GM18507 (cell line): ENCODE measurements at places on chromosomes 13 and 19.

GRCh38 chr13:113209336-113209758 is at the start of gene CUL4A:
TSS of gene CUL4A (plus strand) at chr13:113209613. CDS start at chr13:113209628, 15 bp downstream.
- peak; percentile 29 for DNase-seq

- DNase-seq = no peak
Measured at GRCh38 chr19:53978975-53979801, 12.2 kb upstream of the CACNG6 start.

DNA sequence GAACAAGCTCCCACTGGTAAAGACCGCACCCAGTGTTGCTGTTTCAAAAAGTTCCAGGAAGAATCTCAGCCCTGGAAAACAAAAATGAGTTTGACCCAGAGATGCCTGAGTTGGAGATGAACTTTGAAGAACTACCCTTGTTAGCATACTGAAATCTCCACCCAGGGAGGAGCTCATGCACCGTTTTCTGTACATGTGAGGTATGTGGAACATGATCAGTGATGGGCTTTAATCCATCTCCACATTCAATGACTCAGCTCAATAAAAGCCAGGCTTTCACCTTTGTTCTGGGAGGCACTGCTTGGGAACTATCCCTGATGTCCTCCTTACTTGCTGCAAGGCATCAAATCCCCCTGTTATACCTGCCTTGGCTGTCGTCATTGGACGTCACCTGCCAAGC is 279.9 kb downstream of the UQCRFS1 start:
- no peak for DNase-seq

- DNase-seq = peak; percentile 30
Measured at GRCh38 chr13:43804461-43805070, 17.8 kb upstream of the ENOX1 start.

- DNase-seq = no peak
Measured at GRCh38 chr19:23286477-23286876, 36.3 kb upstream of the ZNF724 start.

DNA sequence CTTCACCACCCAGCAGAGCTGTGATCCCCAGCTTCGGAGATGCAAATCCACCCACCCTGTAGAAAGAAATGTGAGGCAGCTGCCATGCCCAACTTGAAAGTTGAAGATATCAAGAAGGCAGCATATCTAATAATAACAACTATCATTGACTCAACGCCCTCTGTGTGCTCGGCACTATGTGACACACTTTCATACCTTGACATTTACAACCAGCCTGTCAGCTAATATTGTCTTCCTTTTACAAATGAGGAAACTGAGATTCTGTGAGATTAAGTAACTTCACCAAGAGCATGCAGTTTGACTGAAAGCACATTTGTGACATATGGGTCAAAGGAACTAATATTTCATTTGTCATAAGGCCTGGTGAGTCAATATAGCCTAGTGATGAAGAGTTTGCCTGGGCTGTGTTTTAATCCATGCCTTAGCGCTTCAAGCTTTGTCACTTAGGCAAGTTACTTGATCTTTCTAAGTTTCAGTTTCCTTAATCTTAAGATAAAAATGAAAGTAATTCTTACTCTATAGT is 137.0 kb downstream of the FLT1 start:
- no peak for DNase-seq

DNA sequence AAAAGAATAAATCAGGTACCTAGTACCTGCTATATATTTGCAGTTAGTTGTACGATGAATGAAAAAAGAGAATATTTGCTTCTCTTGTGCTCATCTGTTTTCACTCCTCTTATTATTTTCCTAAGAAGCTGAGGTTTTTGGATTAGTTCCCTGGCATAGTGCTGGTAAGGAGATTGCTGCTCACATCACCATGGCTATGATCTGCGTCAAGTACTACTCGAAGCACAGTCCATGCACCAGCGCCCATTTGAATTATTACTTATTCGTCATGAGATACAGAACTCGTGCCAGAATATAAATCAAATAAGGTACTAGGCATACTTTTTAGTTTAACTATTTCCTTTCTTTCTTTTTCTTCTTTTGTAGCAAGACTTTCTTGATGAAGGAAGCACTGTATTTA is 7.1 kb downstream of the SERTM1 start:
- DNase-seq = no peak

DNA sequence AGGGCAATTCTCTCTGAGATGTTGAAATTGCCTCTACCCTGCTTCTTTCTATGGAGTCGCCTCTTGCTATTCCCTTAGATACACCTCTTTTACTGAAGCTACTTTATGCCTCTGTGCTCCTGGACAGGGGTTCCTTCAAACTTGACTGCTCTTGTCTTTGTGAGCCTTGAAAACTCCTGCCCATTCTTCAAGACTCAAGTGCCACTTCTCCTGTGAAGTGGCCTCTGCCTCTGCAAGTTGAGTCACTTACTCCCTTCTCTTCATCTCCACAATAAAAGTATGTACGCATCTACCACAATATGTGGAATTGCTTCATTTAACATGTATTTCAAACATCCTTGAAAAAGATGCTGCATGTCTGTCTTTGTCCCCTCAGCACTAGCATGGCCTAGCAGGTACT is 66.0 kb upstream of the TPP2 start:
- DNase-seq = no peak

GRCh38 chr19:2135474-2136402 is 15.6 kb downstream of the AP3D1 start:
- no peak for DNase-seq

DNA sequence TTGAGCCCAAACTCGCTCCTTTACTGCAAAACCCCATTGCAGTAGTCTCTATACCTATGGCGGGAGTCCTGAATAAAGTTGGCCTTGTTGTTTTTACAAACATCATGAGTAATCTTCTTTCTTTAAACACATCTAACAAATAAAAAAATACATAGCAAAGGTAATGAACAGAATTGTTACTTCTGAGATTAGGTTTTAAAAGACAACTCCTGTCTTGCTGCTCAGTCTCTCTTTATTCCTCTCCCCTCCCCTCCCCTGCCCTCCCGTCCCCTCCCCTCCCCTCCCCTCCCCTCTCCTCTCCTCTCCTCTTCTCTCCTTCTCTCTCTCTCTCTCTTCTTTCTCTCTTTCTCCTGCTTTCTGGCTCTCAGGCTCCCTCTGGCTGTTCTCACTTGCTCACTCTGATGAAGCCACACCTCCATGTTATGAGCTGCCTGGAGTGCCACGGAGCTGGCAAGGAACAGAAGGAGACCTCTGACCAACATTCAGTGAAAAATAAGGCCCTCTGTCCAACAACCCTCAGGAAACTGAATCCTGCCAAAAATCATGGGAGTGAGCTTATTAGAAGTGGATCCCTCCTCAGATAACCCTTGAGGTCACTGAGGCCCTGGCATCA is 300.7 kb upstream of the MIR17HG start:
- no peak for DNase-seq

- DNase-seq = no peak
Measured at GRCh38 chr13:31675440-31675953, 63.8 kb upstream of the RXFP2 start.

- no peak for DNase-seq
Measured at GRCh38 chr13:98142380-98143156, at the start of gene FARP1. TSS of gene FARP1 (plus strand) at chr13:98143094. CDS start at chr13:98213243, 70,149 bp downstream.

DNA sequence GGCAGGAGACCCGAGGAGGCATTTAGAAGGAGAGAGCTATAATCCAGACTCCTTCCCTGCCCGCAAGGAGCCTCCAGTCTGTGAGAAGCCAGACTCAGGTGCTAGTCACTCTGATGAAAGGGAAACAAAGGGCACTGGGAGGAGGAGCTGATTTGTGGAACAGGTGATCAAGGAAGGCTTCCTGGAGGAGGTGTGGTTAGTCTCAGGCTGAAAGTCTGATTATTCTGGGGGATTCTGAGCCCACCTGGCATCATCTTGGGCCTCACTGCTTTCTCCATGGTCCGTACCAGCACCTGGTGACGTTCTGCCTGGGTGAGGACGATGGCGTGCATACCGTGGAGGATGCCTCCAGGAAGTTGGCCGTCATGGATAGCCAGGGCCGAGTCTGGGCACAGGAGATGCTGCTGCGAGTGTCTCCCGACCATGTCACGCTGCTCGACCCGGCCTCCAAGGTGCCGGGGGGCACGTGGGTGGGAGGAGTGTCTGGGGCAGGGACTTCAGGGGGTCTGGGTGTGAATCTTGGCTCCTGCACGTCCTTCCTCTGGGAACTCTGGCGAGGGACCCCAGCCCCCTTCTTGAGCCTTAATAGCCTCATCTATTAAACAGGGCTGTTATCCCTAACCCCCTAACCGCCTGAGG is 3.9 kb downstream of the EPS8L1 start:
- no peak for DNase-seq

DNA sequence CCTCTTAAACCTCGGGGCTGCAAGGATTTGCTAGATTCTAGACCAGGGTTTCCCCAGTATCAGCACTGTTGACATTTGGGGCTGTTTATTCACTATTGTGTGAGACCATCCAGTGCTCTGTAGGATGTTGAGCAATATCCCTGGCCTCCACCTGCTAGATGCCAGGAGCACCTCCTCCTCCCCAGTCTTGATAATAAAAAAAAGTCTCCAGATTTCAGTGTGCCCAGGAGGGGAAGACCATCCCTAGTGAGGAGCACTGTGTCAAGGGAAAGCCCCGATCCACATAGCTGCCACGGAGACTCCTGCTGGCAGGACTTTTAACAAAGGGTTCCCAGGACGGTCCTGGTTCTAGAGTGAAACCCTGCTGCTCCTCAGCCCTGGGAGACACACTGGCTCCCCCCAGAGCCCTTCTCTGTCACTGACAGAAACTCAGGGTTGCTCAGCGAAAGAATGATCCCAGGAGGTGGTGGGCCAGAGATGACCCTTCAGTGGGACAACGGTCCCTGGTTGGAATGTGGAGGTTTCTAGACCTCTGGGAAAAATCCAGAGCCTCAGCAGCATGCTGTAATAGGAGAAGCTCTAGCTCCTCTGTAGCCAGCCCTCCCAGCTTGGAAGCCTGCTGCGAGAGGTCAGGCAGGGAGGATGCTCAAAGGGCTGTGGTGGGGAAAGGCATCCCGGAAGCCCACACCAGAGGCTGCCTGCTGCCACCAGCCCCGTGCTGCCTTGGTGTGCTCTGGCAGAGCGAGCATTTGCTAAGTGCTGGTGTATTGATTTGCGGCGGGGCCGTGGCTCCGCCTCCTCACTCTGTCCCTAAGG is 20.3 kb downstream of the LYL1 start:
- no peak for DNase-seq

DNA sequence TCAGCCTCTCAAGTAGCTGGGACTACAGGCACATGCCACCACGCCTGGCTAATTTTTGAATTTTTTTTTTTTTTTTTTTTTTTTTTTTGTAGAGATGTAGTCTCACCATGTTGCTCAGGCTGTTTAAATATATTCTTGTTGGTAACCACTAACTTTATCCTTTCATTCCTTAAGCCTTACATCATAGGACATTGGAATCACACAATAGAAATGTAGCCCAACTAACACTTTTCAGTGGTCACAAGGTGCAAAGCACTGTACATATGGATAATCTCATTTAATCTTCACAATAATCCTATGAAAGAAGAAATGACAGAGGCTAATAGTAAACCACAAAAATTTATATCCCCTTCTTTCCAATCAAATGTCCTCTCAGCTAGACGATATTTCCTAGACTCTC is 417.8 kb upstream of the DACH1 start:
- no peak for DNase-seq
